ENCODE measurements at places on chromosomes 5 and 9. TPM values are rescaled to one million over a fixed set of nuclear protein-coding genes. Genes with fewer than 3 reads are reported as not detected.

Gene FOXD4L3
- total RNA-seq: not detected

GRCh38 chr5:130871346-130872086 is 293.5 kb downstream of the HINT1 start:
- peak; percentile 1 for DNase-seq

DNA sequence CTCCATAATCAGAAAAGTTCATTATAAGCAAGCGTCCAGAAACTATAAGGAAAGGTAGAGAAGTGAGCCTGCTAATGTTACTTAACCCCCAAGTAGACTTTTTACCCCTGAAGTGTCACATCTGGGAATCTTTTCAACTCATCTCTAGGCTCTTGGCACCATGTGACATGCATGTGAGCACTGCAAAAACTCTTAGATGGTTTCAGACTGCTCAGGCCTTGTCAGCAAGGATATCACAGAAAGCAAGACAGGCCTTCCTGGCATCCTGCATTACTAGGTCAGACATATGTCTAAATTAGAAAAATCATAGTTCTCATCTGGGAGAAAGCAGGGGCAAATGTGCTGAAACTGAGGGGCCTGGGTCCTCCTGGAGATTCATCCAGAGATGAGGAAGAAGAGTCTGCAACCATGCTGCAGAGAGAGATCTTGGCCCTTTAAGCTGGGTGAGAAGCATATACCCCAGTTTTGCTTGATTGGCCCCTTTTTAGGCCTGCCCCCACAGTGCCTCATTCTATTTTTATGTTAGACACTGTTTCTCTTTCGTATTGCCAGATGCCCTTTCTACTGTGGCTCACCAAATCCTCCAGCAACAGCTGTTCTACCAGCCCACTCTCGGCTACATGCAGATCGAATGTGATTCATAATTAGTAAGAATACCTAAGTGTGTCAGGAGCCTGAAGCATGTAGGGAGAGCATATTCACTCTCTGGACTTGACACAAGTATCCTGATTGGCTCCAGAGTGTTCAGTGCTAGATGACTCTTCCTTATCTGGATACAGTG is 19.0 kb downstream of the TMEM8B start:
- peak; percentile 83 for DNase-seq

DNA sequence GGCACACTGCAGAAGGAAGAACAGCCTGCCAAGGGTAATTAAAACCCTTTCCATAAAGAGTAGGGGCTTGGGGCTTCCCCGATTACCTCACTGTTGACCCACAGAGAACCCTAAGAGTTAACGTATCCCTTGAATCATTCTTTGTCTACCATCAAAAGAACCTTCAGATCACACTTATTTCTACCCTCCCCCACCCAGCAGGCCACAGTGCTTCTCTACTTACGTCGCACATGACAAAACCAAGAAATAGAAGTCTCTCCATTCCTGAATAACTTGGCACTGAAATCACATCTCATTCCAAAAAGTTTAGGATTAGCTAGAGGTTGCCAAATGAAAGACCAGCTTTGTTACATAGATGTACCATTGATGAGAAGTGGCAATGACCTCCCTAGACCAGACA is 268.7 kb upstream of the GAS1 start:
- no peak for DNase-seq

DNA sequence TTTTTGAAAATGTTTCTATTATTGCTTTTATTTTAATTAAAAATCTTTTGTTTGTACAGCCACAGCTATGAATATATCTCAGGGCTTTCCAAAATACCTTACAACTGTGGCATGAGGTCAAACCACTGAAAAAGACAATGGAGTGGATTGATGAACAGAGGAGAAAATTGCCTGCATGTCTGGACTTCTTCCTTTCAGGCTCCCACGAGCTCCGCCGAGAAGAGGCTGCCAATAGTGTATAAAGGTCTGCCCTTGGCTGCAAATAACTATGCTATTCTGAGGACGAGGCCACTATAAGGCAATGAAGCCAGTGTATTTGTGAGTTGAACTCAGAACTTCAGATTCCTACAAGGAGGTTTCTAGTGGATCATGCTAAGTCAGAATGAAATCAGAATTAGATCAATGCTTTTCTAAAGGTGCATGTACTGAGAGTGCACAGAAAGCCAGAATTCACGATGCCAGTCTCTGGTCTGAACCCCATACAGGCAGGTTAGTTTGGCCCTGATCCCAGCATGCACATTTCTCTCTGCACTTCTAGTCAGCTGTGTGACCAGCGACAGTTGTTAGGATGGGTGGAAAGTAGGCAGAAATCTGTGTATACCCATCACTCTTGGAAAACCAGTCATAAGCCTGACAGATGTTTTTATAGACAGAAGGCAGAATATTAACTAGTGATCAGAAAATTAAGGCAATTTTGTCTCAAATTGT is 42.7 kb upstream of the PLPP1 start:
- no peak for DNase-seq

DNA sequence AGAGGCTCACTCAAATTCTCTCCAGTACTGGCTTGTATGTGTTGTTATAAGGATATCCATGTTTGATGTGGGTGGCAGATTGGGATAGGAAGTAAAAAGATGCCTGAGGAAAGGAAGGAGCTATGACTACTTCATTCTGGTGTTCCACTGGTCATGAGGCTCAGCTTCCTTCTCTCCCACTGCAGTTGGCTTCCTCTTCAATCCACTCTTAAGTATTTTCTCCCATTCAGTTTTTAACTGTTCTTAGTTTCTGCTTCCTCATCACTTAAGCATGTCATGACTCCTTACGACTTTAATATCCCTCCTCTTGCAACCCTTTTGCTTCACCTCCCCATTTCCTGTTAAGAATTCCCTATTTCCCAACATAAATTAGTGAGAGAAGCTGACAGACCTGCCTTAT is 81.1 kb downstream of the PJA2 start:
- DNase-seq: peak; percentile 19

DNA sequence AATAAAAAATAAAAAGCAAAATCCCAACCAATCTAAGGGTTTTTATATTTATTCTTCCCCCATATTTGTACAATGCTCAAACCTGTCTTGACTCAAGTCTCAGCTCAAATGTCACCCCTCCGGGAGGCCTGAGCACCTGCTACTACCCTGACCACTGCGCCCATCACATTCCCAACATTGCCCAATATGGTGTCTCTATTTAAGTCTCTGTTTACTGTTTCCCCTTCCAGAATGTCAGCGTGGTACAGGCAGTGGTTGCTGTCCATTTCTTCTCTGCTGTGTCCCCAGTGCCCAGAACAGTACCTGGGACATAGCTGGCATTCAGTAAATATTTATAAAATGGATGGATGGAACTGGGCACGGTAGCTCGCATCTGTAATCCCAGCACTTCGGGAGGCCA is 47.3 kb upstream of the PRRC2B start:
- no peak for DNase-seq

Gene SCAI
- 3.0 TPM for total RNA-seq

DNA sequence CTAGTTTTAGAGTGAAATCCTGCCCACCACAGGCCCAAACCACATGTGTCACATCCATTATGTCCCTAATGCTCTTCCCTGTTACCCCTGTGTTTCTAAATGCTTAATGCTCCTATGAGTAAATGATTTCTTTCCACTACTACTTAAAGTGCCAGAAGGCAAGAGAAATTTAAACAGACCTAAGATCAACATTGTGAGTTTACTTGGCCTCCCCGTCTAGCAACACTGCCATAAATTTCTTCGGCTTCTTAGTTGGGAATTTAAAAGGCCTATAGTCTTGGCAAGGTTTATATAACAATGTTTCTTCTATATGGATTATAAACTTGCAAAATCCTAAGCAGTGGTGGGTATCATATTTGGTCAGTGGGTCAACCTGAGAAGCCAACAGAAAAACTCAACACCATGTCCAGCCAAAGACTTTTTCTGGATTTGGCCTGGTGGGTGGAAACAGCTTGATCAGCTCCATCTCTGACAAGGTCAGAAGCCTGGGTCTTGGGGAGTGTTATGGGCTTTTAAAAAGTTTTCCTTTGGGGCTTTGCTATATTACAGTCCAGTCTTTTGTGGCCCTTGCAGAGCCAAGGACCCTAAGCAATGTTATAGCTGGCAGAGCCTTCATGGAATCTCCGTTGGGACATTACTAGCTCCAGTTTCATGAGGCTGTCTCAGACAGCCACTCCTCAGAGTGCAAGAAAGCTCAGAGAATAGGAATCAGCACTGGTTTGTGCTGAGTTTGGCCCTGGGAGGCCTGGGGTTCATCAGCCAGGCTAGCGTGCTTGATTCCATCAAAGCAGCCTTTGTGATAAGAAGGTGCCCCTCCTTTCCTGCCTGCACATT is 119.8 kb downstream of the PRDM6 start:
- no peak for DNase-seq

Gene BNC2
- total RNA-seq: 7.0 TPM
